ENCODE measurements at places on chromosomes 7 and 10. TPM values are rescaled to one million over a fixed set of nuclear protein-coding genes. Genes with fewer than 3 reads are reported as not detected.

- DNase-seq, result no peak
Observed at GRCh38 chr7:74454925-74455288, 1.2 kb downstream of the GTF2IRD1 start.

DNA sequence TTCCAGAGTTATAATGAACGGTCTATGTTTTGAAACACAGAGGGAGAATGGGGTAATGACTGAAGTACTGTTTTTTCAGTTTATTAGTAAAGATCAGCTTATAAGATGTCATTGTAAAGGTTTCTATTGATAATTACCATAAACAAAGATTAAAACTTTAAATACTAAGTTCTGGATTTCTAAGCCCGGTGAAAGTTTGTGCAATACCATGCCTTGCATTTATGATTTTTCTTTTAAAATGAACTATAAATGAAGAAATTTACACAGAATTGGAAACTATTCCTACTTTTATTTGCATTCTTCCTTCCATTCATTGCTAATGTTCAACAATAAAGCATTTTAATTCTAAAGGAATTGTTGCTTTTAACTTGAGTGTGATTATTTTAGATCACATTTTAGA lies 4.9 kb downstream of the MEOX2 start:
- no peak for DNase-seq

DNA sequence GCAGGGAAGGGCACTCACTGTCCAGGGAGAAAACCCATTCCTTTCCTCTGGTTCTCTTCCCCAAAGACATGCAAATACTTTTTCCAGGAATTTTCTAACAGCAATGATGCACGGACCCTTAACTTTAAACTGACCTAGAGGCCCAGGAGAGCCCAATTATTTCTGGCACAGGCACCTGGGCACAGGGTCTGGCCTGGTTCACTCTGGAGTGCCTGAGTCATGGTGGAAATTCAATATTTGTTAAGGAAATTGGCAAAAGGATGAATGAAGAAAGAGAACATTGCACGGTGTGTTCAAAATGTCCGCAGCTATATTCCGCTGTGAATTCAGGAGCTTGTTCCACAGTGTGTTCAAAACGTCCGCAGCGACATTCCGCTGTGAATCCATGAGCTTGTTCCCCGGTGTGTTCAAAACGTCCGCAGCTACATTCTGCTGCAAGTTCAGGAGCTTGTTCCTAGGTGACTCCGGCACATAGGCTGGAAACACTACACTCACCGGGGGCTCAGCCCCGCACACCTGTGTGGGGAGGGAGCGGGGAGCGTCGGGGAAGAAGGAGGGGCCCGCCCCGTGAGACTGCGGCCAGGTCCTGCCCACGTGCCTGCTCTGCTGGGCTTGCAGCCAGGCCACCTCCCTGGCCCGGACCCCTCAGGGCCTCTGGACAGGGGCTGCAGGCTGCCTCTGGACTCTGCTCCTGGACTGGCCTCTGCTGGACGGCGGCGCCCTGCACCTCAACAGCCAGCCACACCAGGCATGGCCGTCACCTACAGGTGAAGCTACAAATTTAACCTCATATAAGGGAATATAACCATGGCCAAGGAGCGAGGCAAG lies 72.0 kb upstream of the FAM20C start:
- no peak for DNase-seq

DNA sequence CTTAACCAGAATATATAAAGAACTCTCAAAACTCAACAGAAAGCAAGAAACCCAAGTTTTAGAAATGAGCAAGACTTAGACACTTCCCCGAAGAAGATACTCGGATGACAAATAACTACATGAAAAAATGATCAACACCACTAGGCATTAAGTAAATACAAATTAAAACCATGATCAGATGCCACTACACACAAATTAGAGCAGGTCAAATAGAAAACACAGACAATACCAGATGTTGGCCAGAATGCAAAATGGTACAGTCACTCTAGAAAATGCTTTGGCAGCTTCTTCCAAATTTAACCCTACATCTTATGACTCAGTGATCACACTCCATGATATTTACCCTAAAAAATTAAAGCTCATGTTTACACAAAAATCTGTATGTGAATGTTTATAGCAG lies 18.4 kb downstream of the TMEM176A start:
- DNase-seq, result no peak

GRCh38 chr7:66379542-66380160 lies 174.5 kb downstream of the TPST1 start:
- DNase-seq, result no peak

DNA sequence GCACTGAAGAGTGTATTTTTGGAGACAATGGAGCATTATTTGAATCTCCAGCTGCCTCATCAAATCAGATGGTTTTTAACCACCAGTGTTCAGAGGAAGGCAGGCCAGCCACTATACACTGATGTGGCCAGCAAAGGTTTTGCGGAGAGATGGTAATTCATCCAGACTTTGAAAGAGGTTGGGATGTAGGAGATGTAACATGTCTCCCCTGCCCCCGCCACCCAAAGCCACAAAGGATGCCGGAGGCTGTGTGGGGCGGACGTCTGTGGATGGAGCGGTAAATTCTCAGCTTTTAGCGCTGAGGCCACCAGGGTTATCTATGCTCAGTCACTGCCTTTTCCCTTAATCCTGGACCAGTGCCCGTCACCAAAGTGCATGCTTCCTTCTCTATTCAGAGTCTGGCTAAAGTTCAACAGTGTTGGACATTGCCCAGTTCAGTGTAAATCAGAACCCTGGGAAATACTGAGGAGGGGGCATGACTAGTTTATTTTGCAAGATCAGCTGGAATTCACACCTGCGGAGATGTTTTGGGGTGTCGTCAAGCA lies 3.7 kb upstream of the TRIP6 start:
- DNase-seq, result no peak

GRCh38 chr10:12512332-12513002 lies 163.1 kb downstream of the CAMK1D start:
- DNase-seq, result peak; percentile 43

GRCh38 chr7:150514748-150515222 lies at the start of gene GIMAP7:
Gene GIMAP7 (plus strand): TSS chr7:150514872. CDS start chr7:150519975, 5,103 bp downstream.
- no peak for DNase-seq

GRCh38 chr10:77308084-77308732 lies 329.4 kb downstream of the KCNMA1 start:
- DNase-seq, result no peak

- no peak for DNase-seq
Observed at GRCh38 chr7:21253740-21254687, 173.9 kb upstream of the SP4 start.

DNA sequence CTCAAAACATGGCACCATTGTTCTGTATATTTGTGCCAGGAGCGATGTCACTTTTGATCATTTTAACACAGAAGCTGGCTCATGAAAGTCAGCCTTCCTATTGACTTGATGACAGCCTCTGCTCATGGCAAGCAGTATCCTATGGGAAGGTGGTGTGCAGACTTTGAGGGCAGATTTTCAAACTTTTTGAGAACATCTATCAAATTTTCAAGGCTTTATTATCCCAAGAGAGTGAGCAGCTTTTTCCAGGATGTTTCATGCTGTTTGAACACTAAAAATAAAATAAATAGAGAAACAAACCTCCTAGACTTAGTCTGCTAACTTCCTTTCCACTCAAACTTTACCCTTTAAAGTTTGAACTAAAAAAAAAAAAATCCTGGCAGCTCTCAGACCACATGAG lies 20.3 kb downstream of the FAM13C start:
- DNase-seq, result no peak

- no peak for DNase-seq
Observed at GRCh38 chr7:21317966-21318915, 109.6 kb upstream of the SP4 start.

- no peak for DNase-seq
Observed at GRCh38 chr7:43700059-43700501, 29.2 kb downstream of the COA1 start.

- no peak for DNase-seq
Observed at GRCh38 chr7:92206672-92207071, 27.7 kb upstream of the LRRD1 start.

DNA sequence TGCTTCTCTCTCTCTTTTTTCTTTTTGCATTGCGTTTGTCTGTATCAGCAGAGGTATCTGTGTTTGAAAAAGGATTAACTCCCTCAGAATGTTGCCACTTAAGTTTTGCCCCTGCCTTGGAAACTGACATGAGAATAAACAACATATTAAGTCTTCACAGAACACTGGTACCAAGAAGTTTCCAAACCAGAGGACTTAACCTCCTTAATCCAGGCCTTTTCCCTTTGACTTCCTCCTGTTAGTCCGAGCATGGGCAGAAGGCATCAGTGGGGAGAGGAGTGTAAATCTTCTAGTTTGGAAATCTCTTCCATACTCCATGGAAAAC lies 681.4 kb downstream of the LRMDA start:
- DNase-seq, result no peak

GRCh38 chr10:44937196-44938005 lies 22.2 kb upstream of the RASSF4 start:
- DNase-seq, result no peak

DNA sequence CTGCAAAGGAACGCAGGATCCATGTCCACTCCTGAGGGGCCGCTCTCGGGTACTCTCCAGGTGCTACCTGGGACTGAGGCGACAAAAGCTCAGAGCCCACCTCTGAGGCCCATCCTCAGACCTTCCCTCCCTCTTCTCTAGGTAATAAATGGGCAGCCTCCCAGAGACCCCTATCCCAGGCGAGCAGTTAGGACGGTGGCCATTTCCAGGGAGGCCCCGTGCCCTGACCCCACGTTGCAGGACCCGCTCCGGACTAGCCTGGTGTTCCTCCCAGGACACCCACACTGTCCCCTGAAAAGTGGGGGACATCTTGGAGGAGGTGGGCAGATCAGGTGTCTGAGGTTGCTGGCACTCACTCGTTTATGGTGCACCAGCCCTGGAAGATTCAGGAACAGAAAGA lies 44.3 kb downstream of the PRKAG2 start:
- no peak for DNase-seq

GRCh38 chr10:58373442-58373827 lies 11.8 kb upstream of the TFAM start:
- DNase-seq, result no peak

GRCh38 chr10:23081891-23082290 lies 13.5 kb upstream of the MSRB2 start:
- no peak for DNase-seq

DNA sequence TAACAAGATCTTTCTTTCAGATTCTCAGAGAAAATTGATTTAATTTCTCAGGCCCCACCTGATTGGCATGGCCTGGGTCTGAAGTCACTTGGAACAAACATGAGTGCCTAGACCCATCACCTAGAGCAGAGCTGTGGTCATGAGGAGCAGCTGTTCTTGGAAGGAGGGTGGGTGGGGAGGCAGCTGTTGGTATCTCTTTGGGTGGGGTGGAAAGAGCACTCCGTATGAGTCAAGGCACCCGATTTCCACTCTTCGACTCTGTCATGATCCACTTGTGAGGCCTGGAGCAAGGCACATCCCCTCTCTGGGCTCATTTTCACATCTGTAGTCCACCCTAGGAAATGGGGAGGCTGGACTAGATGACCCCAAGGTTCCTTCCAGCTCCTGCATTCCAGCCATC lies 156.7 kb downstream of the C10orf105 start:
- no peak for DNase-seq

DNA sequence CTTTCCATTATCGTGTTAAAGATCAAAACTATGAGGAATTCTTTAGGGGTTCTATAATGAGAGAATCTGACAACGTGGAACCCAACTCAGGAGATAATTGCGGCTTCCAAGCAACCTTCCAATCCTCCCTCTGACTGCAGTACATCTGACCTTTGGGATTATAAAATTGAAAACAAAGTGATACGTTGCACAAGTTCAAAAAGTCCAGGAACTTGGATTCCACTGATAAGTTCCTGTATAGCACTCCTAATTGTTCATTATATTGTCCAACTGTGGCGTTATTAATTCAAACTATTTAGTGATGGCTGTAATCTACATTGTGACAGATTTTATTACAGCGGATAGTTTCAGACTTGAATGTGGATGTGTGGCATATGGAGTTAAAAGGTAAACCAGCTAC lies 15.4 kb downstream of the MALRD1 start:
- DNase-seq, result no peak

GRCh38 chr10:99530108-99531025 lies 2.4 kb upstream of the NKX2-3 start:
- no peak for DNase-seq

DNA sequence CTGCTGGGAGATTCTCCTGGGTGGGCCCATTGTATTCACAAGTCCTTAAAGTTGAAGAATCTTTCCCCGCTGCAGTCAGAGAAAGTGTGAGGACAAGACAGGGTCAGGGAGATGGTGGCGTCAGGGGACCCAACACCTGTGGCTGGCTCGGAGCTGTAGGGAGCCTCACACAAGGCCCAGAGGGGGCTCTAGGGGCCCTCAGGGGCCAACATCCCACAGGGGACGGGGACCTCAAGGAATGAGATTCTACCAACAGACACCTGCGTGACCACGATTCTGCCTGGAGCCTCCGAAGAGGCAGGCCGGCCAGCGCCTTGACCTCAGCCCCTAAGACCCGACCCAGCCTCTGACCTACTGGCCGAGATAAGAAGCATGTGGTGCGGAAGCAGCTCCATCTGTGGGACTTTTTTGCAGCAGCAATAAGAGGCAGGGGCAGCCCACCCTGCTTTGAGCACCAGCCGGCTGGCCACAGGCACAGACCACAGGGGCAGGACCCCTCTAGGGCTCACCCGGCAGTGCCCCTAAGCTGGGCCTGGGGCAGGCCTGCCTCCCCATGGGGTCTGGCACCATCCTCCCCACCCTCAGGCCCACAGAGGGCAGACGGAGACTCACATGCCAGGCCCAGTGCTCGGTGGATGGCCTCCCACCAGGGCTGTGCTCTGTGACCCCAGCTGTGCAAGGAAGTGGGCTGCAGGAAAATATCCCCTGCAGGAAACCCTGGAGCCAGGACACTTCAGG lies 13.2 kb downstream of the RASGEF1A start:
- no peak for DNase-seq

DNA sequence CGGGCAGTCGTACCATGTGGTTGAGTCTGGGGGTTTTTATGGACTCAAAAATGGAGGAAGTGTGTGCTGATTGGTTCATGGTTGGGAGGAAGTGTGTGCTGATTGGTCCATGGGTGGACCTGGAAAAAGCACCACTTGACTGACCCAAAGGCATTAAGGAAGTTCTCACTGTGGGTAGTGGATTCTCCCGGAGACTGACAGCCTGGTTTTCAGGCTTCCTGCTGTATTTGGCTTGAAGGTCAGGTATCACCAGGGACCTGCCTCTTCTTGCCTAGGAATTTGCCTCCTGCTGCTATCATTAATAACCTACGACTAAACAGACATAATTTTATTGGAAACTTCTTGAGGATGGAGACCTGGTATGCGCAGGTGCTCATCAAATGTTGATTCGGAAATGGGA lies 268.8 kb upstream of the LRGUK start:
- no peak for DNase-seq

- no peak for DNase-seq
Observed at GRCh38 chr7:46003896-46004875, 83.1 kb upstream of the IGFBP3 start.

- DNase-seq, result no peak
Observed at GRCh38 chr10:51707821-51708424, 8.5 kb upstream of the CSTF2T start.

PRSS1 gene
- total RNA-seq, result not detected

PLAC9 gene
- total RNA-seq, result 1.3 TPM

MYH16 gene
- total RNA-seq, result not detected

ADRA2A gene
- 6.4 TPM for total RNA-seq

TMEM229A gene
- total RNA-seq, result not detected

ABCB4 gene
- total RNA-seq, result 0.47 TPM

ANKRD30A gene
- total RNA-seq, result 0.06 TPM

ACADSB gene
- 8.8 TPM for total RNA-seq

DNAJB9 gene
- 41.9 TPM for total RNA-seq

ANXA8L1 gene
- total RNA-seq, result 309 TPM

AKR1D1 gene
- 0.10 TPM for total RNA-seq

LOXL4 gene
- 1.8 TPM for total RNA-seq

SFXN2 gene
- total RNA-seq, result 4.7 TPM

ALKBH4 gene
- total RNA-seq, result 25.2 TPM

ARHGEF35 gene
- 18.6 TPM for total RNA-seq

GNAT3 gene
- total RNA-seq, result not detected

HOXA7 gene
- total RNA-seq, result 13.6 TPM

Data from lower leg skin (tissue), 4 donors.